ENCODE measurements at places on chromosomes 13 and 19. TPM values are rescaled to one million over a fixed set of nuclear protein-coding genes. Genes with fewer than 3 reads are reported as not detected.

The CNMD gene
- not detected for total RNA-seq

The ESD gene
- 83.0 TPM for total RNA-seq

DNA sequence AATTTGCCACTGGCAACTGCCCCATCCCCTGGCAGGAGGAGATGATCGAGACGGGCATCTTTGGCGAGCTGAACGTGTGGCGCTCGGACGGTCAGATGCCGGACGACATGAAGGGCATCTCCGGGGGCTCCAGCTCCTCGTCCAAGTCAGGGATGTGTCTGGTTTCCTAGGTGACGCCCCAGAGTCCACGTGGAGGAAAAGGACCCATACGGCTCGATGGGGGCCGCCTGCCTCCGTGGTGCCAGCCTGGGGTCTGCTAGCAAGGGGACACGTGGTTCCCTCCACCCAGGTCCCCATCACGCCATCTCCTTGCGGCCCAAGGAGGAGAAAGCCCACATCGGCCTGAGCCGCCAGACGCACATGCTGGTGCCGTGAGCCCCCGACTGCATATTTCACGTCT is 23.8 kb upstream of the TMEM255B start:
- H3K36me3 ChIP-seq = no peaks in the 10 kb centered on the region
- no peaks in the 10 kb centered on the region for H3K4me1 ChIP-seq
- H3K27ac ChIP-seq = no peak overlapping the region
- no peak for DNase-seq

- no peaks in the 10 kb centered on the region for H3K36me3 ChIP-seq
- H3K4me1 ChIP-seq = peaks cover 7% of the 10 kb centered on the region
- no peak overlapping the region for H3K27ac ChIP-seq
- H3K27me3 ChIP-seq = no peaks in the 10 kb centered on the region
- DNase-seq = no peak
Observed at GRCh38 chr13:73177916-73178565, 119.2 kb downstream of the KLF5 start.

GRCh38 chr13:112713517-112714253 is 23.8 kb downstream of the ATP11A start:
- H3K36me3 ChIP-seq = no peaks in the 10 kb centered on the region
- no peak overlapping the region for H3K27ac ChIP-seq
- peak; percentile 61 for DNase-seq
- H3K4me3 ChIP-seq = no peak overlapping the region
- no peaks in the 10 kb centered on the region for H3K27me3 ChIP-seq

DNA sequence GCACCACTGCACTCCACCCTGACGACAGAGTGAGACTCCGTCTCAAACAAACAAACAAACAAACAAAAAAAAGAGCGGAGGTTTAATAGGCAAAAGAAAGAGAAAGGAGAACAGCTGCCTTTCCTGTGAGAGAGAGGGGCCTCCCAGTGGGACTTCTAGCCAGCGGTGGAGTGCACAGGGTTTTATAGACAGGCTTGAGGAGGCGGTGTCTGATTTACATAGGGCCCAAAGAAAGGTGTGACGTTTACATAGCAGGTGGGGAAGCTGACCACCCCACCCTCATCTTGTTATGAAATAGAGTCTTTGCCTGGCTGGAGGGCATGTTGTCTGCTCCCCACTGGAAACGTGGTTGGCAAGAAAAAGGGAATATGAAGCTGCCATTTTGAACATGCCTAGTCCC is 106.0 kb upstream of the CSNK1A1L start:
- H3K27me3 ChIP-seq = no peaks in the 10 kb centered on the region
- no peak overlapping the region for H3K27ac ChIP-seq
- no peak for DNase-seq
- H3K4me1 ChIP-seq = no peaks in the 10 kb centered on the region
- no peak overlapping the region for H3K4me3 ChIP-seq

- no peak within 1 kb of the TSS for H3K27ac ChIP-seq
- no peaks in the 10 kb centered on the region for H3K36me3 ChIP-seq
- no peak for DNase-seq
Observed at GRCh38 chr13:25171517-25172302, at the start of gene AMER2. TSS of gene AMER2 (minus strand) at chr13:25172288. CDS start at chr13:25171619, 669 bp downstream.

GRCh38 chr13:35086667-35087066 is 144.6 kb downstream of the NBEA start:
- no peaks in the 10 kb centered on the region for H3K27me3 ChIP-seq
- no peak overlapping the region for H3K27ac ChIP-seq
- no peaks in the 10 kb centered on the region for H3K4me1 ChIP-seq
- no peak overlapping the region for H3K4me3 ChIP-seq
- no peaks in the 10 kb centered on the region for H3K36me3 ChIP-seq

DNA sequence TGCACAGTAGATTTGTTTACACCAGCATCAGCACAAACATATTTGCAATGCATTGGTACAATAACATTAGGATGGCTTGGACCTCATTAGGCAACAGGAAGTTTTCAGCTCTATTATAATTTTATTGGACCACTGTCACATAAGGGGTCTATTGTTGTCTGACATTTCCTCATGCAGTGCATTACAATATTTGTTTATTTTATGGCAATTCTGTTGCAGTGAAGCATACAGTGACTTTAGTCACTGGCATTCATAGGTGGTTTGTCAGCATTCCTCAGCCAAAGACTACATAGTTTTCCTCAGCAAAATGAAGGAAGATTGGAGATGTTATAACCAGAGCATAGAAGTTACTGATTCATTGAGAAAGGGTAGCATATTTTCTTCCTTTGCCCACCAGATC is 1732.9 kb downstream of the PCDH9 start:
- no peaks in the 10 kb centered on the region for H3K27me3 ChIP-seq
- no peak overlapping the region for H3K4me3 ChIP-seq
- no peaks in the 10 kb centered on the region for H3K4me1 ChIP-seq

- no peak for DNase-seq
- H3K4me1 ChIP-seq = no peaks in the 10 kb centered on the region
- no peak overlapping the region for H3K27ac ChIP-seq
- H3K36me3 ChIP-seq = no peaks in the 10 kb centered on the region
- no peaks in the 10 kb centered on the region for H3K27me3 ChIP-seq
- no peak overlapping the region for H3K4me3 ChIP-seq
Observed at GRCh38 chr13:45678282-45678681, 23.8 kb upstream of the CBY2 start.

DNA sequence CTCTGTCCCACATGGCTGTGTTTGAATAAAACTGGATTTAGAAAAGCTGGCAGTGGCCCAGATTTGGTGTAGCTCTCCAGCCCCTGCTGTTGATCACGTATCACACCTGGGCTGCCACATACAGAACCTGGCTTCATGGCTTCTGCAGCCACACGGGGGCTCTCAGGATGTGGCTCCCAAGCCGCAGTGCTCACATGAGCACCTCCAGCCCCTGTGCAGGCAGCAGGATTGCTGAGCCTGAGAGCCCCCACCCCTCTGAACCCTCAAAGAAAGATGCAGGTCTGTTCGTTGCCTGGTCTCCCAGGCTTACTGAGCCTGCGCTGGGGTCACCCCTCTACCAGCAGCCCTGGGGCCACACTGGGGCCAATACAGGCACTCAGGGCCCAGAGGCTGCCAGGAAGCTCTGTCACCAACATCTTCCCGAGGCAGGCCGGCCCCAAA is 2.7 kb downstream of the PLEKHF1 start:
- H3K27me3 ChIP-seq = no peaks in the 10 kb centered on the region
- no peak for DNase-seq
- H3K4me3 ChIP-seq = no peak overlapping the region
- peaks cover 83% of the 10 kb centered on the region for H3K4me1 ChIP-seq
- H3K36me3 ChIP-seq = no peaks in the 10 kb centered on the region
- peak overlapping the region; percentile 6 for H3K27ac ChIP-seq

Measured in suprapubic skin (tissue), 4 donors.